Stimulated activated CD4-positive, alpha-beta T cell treated with anti-CD3 and anti-CD28 coated beads, Interleukin-15, amount 100 ng/mL, for 1 hour (primary cell): ENCODE measurements at places on chromosomes 6 and 20.

- no peak for DNase-seq
These were observed 7.4 kb downstream of the STK35 start for GRCh38 chr20:2108987-2109386.

DNA sequence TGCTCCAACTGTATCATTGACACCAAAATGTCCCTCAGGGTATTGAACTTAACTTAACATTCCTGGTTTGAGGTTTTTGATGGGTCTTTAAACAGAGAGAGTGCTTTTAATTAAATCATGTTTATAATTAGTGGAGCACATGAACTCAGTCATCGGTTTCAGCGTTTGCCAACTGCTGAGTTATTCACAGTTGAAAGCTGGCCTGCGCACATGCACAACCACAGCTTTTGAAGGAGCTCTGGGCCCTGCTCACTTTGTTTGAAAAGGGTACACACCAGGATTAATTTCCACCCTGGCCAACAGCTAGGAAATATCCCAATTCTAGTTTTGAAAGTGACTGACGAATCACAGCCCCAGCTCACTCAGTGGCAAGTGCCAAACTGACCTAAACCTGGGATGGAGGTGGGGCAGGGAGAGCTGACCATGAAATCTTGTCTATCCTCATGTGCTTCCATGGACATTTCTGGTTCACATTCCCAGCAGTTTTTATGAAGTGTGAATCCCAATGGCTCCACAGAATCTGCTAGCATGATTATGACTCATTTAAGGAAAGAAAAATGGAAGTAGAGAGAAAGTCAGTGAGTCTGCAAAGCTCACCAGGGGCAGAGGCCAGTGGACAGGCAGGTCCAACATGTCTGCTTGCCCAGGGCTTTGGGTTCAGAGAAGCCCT, 247.8 kb downstream of the FNDC1 start:
- no peak for DNase-seq

DNA sequence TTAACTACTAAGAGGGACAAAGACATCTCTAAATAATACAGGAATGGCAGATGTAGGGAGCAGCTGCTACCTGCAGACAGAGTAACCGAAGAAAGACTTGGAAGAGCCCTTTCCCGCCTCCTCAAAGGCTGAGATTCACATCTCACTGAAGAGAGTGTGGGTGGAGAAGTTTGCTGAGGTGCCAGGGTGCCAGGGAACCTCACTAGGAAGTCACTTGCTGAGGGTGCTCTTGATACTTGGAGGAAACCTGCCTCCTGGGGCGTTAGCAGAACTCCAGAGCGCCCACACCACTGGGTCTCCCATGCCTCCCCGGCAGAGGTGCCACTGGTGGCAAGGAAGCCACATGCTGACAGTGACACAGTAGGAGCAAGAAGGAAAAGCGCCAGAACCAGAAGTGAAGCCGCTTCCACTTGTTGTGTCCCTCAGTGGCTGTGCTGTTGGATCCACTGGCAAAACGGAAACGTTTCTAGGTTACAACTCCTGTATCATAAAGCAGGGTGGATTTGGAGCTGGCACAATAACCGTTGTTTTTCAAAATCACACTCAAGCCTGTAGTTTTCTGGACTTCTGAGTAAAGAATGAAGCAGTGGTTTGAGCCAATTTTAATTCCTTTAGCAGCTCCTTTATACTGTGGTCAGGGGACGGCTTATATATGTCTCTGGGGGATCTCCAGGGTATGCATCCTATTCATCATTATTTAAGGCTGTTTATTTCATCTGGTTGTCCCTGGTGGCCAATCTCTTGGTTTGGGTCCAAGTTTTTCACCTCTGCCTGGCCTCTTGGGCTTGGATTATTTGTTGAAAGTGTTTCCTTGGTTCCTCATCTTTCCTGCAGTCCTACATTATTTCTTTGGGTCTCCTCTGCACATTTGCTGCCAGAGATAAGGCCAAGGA, 64.5 kb downstream of the CDC5L start:
- no peak for DNase-seq

GRCh38 chr20:35065181-35065580, 27.4 kb downstream of the TRPC4AP start:
- no peak for DNase-seq

- DNase-seq, result no peak
These were observed 84.1 kb downstream of the PRND start for GRCh38 chr20:4805663-4806449.

GRCh38 chr6:157464653-157465535, 83.9 kb downstream of the ZDHHC14 start:
- no peak for DNase-seq
